WTC11 (cell line): ENCODE measurements at places on chromosomes 13 and 19.

GRCh38 chr19:43524922-43525835, 1.8 kb downstream of the ETHE1 start:
- DNase-seq: peak; percentile 62

DNA sequence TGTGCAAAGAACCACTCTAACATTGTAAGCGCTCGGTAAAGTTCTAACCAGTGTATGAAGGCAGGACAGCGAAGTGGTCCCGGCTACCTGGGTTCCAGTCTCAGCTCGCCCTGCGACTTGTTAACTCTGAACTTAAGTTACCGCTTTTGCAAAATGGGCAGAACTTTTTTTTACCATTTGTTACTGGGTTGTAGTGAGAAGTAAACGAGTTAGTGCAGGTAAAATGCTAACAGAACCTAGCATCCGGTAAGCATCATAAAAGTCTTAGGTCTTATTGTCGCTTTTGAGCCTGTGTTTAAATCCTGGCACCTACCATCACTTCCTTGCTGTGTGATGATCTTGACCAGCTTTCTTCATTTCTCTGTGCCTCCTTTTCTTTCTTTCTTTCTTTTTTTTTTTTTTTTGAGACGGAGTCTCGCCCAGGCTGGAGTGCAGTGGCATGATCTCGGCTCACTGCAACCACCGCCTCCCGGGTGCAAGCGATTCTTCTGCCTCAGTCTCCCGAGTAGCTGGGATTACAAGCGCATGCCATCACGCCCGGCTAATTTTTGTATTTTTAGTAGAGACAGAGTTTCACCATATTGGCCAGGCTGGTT, 734 bp upstream of the TRMT1 start:
- no peak for DNase-seq

GRCh38 chr13:100458673-100459072, 129.9 kb downstream of the GGACT start:
- no peak for DNase-seq

GRCh38 chr13:28493740-28494503, 1.0 kb downstream of the FLT1 start:
- peak; percentile 36 for DNase-seq

DNA sequence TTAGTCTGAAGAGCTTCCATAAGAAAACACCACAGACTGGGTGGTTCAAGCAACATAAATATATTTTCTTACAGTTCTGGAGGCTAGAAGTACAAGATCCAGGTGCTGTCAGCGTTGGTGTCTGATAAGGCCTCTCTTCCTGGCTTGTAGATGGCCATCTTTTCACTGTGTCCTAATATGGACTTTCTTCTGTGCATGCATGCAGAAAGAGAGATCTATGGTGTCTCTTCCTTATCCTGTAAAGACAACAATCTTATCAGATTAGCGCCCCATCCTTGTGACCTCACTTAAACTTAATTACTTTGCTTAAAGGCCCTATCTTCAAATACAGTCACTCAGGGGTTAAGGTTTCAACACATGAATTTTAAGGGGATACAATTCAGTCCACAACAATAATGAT, 14.1 kb upstream of the NDFIP2 start:
- DNase-seq: no peak

GRCh38 chr19:22332924-22333323, 46.7 kb downstream of the ZNF729 start:
- no peak for DNase-seq

DNA sequence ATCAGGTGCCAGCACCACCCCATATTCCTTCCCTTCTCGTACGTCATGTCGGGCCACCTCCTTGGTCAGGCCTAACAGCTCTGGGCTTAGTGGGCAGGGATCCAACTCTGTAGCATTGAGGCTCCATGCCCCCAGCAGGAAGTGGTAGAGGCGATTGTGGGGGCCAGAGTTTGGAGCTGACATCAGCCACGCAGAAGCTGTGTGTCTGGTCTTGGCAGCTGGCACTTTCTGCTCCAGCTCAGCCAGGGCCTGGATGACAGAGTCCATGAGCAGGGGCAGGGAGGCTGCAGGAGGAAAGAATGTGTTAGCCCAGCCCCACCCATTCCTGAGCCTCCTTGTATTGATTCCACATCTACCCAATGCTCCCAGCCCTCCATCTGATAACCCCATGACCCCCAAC, 3.0 kb downstream of the PGLYRP2 start:
- DNase-seq: no peak

- DNase-seq: no peak
These were observed 10.6 kb upstream of the CLPP start for GRCh38 chr19:6350688-6351087.

DNA sequence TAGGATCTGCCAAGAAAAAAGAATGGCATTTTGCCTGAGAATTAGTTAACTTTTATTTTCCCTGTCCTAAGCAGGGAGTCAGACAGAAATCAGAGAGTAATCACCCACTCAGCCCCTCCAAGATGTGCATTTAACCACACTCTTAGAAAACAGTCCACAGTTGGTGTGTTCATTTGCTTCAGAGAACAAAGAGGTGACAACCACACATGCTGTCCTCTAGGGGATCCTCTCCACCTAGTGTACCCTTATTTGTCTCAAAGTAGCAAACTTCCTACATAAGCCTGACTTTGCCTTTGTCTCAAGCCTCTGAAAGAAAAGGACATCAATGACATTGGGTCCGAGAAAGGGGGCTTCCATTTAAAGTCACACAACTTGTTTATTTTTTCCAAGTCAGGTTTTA, 107.0 kb upstream of the RFC3 start:
- DNase-seq: no peak

- DNase-seq: no peak
These were observed 13.7 kb upstream of the MAP3K10 start for GRCh38 chr19:40177286-40178070.

GRCh38 chr19:14632286-14632685, 42.4 kb downstream of the ADGRE3 start:
- DNase-seq: peak; percentile 37

DNA sequence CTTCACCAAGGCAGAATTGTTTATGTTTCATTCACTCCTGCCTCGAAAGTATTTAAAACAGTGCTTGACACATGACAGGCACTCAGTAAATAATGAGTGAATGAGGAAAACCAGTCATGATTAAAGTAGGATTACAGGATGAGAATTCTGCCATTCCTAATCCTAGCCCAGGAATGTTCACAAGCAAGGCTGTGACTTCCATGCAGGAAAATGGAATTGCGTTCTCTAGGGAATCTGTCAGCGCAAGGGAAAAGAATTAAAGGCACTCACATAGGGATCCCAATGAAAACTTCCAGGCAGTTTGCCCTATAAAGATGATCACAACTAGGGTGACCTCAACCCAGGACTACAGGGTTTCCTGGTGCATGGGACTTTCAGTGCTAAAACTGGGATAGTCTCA, 143.4 kb downstream of the CYSLTR2 start:
- DNase-seq: no peak

- DNase-seq: no peak
These were observed 1.1 kb upstream of the C19orf85 start for GRCh38 chr19:55465460-55466240.
